ENCODE measurements at places on chromosomes 5 and 9.

DNA sequence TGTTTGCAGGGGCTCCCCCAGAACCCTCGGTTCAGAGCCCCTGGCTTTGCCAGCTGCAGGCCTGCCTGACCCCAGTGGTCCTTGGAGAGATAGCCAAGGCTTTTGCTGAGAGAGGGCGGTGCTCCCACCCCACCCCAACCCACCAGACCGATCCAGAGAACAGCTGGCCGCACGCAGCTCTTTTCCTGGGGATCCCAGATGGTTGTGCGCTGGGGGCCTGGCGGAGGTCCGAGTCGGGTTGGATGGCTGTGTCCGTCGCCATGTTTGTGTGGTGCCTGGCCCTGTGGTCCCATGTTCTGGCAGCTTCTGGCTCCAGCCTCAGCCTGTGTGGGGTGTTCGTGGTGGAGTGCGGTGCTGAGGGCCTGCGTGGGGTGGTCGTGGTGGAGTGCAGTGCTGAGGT is 97.5 kb downstream of the RXRA start:
- DNase-seq, result no peak

- no peak for DNase-seq
Measured at GRCh38 chr9:82475584-82476301, 487.2 kb downstream of the SPATA31D1 start.

DNA sequence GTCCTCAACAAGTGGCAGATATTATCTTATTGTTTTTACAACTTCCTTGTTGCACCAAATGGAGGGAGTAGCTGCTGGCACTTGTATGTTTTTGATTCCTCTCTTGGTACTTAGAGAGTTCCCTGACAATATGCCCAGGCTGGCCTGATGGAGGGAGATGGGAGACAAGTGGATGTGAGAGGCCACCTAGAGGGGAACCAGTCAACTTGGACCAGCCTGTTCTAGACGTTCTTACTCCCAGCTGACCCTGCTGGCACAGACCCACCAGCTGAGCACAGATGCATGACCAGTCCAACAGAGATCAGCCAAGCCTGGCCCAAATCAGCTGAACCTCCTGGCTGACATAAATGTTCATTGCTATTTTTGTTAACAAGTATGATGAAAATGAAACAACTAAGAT is 60.9 kb upstream of the GDNF start:
- no peak for DNase-seq

- DNase-seq, result no peak
Measured at GRCh38 chr9:6973762-6974161, 216.0 kb downstream of the KDM4C start.

DNA sequence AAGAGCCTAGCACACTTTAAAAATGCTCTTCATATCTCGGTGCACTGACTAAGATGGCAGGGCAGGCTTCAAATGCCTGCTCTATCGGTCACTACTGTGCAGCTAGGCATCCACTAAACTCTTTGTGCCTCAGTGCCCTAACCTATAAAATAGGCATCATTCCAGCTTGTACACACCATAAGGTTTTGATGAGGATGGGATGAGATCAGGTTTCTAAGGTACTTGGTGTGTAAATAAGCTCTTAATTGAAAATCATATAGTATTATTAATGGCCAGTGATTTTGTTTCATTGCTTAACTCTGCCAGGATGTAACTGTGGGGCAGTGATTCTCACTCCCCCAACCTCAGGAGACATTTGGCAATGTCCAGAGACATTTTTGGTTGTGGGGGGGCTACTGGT is 78.5 kb downstream of the ALDH1A1 start:
- no peak for DNase-seq

DNA sequence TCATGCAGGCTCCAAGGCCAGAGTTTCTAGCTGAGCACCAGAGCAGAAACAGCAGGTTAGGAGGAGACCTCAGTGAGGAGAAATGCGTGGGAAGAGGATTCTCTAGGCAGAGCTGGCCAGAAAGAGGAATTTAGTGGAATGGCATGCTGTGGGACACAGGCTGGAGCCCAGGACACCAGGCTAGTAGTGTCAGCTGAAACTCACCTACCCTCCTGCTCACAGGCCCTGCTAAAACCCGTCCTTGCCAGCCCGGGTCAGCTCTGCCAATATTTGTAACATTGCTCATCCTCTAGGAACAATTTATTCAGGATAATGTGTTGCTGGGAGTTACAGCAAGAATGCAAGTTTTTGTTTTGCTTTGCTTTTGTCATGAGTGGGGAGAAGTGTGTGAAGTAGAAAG is 40.2 kb upstream of the AGXT2 start:
- DNase-seq, result no peak

GRCh38 chr5:180173875-180174586 is 35.0 kb downstream of the RASGEF1C start:
- no peak for DNase-seq

DNA sequence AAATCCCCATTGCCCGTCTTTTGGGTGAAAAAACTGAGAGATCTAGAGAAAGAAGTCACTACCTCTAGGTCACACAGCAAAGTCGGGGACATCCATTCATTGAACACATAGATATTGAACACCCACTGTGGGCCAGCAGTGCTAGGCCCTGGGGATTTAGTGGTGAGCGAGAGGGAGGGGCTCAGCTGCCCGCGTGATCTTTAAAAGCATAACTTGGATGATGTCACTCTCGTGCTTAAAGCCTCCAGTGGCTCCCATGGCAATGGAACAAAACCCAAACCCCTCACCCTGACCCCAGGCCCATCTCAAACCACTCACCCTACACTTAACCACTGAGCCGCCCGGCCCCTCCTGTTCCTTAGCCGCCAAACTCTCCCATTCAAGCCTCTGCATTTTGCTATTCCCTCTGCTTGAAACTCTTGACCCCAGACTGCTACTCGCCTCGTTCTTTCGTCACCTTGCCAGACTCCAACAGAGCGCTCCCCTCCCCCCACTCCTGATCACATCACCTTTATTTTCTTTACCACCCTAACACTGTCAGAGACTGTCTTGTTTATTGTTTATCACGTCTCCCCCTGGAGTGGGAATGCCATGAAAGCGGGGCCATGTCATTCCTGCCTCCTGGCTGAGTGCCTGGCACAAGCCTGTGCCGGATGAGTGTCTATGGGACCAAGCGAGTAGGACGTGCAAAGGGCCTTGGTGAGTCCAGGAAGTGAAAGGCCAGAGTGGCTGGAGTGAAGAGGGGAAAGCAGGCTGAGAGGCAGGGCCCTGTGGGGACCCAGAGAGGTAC is 710 bp upstream of the PIP5KL1 start:
- no peak for DNase-seq

- no peak for DNase-seq
Measured at GRCh38 chr5:168434001-168434400, 52.3 kb upstream of the RARS1 start.

DNA sequence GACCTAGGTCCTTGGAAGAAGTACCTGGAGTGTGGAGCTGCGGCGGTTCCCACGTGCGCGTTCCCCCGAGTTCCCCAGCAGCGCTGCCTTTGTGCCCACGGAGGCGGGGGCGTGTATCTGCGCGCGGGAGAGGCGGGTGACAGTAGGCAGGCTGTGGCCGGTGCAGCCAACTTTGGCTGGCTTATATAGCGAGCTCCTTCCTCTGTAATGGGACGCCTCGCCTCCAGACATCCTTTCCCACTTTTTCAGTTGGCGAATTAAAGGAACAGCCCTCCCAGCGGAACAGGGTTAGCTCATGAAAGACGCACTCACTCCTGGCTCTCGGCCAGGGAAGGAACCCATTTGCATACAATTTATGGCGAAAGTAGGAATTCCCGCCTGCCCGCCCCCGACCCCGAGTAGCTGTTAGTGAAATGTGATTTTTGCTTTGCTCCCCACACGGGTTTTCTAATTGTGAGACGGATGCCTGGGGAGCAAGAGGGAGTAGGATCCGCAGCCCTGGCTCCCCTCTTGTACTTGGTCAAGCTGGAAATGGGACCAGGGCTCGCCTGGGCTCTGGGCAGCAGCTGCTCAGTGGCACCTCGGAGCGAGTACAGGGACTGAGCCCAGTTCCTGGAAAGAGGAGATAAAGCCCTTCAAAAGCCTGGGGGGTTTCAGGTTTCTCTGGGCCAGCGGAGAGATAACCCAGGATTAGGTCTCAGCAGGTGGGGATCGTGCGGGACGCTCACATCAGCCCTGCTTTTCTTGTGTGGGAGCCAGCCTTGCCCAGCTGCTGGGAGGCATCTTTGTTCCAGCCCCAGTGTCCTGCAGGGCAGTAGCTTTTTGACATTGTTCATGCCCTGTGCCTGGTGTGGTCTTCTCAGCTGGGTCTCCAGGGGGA is at the start of gene TNC:
Gene TNC (minus strand): TSS at position 159 of the 880 bp plus-strand sequence. CDS start 27,139 bp downstream, outside the sequence.
- DNase-seq, result no peak

DNA sequence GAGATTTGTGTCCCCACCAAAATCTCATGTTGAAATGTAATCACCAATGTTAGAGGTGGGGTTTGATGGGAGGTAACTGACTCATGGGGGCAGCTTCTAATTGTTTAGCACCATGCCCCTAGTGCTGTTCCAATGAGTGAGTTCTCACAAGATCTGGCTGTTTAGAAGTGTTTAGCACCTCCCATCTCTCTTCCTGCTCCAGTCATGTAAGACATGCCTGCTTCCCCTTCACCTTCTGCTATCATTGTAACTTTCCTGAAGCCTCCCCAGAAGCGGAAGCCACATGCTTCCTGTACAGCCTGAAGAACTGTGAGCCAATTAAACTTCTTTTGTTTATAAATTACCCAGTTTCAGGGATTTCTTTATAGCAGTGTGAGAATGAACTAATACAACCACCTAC is 170.5 kb downstream of the NDUFS4 start:
- no peak for DNase-seq

DNA sequence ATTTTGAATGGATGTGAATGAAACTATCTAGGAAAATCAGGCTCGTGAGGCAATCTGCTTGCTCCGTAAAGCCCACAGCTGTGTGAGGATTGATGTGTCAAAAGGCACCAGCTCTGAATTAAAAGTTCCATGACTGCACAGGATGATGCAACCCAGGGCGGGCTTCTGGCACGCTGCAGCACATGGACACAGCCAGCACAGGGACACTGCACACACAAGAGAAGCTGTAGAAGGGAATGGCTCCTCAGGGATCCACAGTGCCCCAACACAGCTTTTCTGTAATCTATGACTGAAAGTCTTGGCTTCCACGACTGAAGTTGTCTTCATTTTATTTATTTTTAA is 151.0 kb downstream of the GCNT1 start:
- DNase-seq, result no peak

DNA sequence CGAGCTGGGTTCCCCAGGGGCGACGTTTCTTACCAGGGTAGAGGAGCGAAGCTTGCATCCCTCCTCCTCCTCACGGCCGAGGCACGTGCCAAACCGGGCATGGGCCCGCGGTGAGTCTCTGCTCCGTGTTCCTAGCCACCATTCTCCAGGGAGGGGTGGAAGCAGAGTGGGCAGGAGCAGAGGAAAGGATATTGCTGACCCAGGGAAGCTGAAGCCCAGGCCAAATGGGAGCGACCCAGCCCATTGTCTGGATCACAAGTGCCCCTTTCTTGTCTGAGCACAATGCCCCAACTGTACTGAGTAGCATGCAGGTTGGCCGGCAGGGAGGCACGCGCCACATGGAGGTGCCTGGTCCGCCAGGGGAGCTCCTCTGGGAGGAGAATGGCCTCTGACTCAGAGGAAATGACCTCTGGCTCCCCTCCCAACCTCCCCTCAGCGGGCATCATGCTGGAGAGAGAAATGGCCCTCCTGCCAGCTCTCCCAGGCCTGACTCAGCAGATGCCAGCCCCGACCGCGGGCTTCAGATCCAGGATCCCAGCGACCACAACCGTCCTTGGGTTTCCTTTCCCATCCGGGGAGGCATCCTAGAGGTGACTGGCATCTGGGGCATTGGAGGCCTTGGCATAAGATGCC is 1.1 kb downstream of the PRR7 start:
- DNase-seq, result no peak

DNA sequence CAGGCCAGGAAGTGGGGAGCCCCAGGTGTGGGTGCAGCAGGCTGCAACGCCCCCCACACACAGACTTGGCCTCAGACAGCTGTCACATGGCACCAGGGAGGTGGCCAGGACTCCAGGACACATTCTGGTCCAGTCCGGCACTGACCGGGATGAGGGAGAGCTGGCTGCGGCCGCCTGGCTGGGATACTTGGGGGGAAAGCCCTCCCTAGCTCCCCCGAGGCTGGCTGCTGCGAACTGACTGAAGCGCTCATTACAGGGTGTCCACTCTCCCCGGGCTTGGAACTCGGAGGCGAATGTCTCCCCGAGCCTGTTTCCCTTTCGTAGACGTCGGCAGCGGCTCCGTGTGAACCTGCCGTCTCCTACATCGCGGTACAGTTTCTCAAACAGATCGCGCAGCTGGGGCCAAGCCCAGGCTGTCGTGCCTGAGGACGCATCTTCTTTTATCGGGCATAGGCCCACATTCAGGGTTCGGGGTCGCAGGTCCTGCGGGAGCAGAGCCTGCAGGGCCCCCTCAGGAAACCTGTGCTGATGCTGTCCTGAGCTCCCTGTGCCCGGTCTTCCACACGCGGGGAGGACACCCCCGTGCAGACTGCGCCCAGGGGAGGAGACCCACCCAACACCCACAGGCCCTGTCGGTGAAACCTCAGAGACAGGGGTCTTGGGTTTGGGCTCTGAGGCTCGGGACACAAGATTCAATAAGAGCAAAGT is 19.8 kb downstream of the NACC2 start:
- DNase-seq, result no peak

DNA sequence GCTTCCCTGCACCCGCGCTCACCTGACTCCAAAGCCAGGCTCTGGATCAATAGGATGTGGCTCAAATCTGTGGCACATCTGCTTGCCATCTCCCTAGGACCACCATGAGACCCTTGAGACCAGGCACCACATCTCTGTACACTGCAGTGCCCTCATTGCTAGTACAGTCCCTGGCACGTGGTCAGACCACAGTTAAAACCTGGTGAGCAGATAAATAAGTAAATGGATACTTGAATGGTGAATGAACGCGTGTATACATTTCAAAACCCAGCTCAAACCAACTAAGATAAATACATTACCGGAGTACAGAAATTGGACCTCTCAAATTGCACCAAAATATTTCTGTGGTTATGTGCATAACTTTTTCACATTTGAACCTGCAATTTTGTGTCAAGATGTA is 221.2 kb upstream of the IRX4 start:
- no peak for DNase-seq

GRCh38 chr9:16485575-16486321 is 384.7 kb downstream of the BNC2 start:
- no peak for DNase-seq

DNA sequence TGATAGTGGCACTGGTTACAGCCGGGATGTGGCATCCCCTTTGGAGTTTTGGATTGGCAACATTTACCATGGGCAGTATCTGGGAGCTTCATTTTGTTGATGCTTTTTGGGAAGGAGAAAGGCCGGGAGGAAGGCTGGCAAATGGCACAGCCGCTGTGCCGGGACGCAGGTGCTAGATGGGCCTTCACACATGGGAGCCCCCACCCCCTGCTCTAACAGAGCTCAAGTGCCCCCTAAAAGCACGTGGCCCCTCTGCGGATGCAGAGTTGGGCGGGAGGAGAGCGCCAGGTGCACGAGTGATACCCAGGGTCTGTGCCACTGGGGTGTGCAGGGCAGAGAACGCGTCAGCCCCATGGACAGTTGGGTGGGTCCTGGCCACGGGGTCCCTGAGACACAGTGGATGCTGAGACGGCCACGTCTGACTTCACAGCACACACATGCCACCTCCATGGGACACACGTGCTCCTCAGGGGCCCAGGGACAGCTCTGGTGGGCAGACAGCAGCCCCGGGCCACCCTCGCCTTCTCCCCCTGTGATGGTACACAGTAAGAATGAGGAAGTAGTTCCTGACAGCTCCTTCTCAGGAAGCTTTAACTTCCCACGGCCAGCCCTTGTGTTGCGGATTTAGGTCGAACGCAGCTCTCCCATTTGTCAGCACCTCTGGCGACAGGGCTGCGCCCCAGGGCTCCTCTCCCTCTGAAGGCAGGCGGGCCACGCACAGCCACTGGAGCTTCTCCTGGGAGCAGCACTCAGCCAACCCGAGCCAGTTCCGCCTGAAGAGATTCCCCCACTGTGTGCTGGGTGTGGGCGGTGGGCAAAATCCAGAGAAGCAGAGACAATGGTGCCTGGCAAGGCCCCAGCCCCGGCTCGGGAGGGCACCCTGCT is 10.8 kb downstream of the SLC9A3 start:
- no peak for DNase-seq
